Lung microvascular endothelial cell (primary cell): ENCODE measurements at places on chromosomes 2 and 18.

DNA sequence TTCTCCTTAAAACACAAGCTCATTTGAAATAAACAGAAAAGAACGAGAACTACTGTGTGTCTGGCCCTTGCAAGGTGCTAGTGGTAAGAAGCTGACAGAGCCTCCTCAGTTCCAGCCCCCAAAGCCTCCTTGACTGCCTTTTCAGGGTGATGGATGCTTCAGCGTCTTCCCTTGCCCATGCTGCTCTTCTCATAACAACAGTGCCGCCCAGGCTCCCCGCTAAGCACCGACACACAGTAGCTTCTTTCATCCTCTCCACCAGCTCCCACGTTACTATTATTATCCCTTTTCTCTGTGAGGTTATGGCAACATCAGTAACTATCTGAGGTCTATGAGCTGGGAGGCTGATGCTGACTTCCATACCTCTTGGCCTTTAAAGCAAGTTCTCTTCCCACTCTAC, 418.6 kb downstream of the TSN start:
- DNase-seq, result no peak

DNA sequence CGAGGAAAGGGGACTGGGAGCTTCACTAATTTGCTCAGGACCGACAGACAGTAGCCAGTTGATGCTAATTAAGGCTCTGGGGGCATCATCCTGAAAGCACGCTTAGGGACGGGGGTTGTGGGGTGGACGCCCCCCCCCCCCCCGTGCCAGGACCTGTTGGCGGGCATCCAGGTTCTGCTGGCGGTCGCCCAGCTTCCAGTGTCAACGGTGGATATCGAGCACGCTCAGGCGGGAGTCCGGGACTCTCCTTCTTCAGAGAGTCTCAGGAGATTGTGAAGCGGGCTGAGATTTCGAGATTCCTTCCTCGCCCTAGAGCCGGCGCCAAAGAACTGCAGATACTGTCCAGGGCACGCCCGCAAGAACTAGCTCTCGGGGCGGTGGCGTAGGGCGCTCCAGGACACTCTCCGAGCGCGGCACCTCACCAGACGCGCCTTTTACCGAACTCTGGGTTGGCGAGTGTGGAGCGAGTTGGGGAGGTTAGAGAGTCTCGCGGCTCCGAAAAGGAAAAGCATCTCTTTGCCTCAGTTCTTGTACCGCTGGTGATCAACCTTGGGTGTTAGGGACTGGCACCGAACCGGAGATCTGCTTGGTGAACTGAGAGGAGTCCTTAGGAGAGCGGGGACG, 5.6 kb downstream of the RAX start:
- no peak for DNase-seq

DNA sequence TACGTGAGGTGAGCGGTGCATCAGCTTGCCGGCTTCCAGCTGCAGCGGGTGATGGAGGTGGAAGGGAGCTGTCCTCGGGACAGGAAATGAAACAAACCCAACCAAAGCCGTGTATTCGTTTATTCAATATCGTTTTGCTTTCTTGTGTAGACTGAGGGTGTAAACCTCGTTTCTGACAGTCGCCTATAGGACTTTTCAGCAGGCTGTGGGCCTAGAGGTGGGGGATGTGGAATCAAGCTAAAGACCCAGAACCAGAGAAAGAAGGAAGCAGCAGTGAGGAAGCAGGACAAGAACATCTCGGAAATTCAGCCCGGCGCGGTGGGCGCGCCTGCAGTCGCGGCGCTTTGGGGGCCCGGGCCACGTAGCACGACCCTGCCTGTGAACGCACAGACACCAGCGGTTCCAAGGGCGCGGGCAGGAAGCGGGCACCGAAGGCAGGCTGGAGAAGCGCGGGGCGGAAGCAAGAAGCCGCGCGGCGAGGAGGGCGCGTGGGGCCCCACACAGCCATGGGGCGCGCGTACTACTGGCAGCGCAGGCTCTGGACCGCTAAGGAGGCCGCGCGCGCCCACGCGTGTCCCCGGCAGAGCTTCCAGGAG, 755 bp upstream of the ATP9B start:
- peak; percentile 27 for DNase-seq

GRCh38 chr2:109721626-109722025, 72.5 kb upstream of the RGPD5 start:
- no peak for DNase-seq

DNA sequence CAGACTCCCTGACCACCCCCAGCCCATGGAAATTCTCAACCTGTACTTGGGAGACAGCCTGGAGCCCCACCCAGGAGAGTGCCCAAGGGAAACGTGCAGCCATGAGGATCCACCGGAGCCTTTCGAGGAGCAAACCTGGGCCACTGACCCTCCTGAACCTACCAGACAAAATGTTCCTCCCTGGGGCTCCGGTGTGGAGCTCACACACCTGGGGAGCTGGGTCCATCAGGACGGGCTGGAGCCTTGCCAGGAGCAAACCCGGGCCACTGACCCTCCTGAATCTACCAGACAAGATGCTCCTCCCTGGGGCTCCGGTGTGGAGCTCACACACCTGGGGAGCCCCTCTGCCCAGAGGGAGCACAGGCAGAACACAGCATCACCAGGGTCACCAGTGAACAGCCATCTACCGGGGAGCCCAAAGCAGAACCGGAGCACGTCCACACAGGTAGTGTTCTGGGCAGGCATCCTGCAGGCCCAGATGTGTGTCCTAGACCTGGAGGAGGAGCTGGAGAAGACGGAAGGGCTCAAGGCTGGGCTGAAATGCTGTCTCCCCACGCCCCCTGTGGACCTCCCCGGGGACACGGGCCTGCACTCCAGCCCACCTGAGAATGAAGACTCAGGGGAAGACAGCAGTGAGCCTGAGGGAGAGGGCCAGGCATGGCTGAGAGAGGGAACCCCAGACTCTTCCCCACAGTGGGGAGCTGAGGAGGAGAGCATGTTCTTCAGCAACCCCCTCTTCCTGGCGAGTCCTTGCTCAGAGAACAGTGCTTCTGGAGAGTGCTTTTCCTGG, 8.9 kb downstream of the PSD4 start:
- no peak for DNase-seq

DNA sequence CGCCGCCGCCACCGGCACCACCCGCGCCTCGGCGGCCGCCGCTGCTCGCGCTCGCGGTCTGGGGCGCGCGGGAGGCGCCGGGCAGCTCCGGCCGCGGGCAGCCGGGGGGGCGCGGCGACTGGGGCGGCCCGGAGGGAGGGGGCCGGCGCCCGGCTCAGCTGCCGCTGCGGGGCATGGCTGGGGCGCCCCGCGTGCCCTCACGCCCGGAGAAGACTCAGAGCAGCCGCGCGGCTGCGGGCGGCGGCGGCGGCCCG, 295 bp downstream of the GAREM1 start:
- DNase-seq, result no peak

GRCh38 chr2:208083807-208084206, 40.5 kb downstream of the CRYGD start:
- DNase-seq, result no peak

GRCh38 chr2:189113963-189114362, 65.6 kb downstream of the COL5A2 start:
- DNase-seq, result no peak

DNA sequence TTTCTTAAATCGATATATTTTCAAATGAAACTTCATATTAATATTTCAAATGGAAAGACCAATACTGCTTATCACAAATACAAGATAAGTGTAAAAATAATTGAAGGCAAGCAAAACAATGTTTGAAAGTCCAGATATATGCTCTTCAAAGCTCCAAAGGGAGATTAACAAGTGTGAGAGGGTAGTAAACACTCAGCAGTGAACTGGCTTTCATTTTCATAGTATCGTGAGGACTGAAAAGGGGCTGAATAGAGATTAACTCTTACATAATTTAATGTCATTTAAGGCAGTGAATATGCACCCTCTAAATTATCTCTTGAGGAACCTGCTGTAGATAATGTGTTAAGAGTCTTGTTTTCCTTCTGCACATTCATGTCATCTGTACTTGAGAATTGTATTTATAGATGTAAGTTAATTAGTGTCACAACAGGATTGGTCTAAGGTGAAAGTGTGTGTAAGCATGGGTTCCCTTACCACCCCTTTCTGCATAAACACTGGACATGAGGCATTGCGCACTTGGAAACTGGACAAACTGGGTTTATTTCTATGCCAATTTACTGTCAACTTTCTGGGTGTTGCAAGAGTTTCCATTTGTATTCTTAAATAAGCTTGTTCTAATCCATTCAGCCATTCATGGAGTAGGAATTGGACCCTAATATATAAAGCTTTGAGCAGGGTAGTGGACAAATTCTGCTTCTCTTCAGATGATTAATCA, 76.7 kb upstream of the SESTD1 start:
- no peak for DNase-seq

DNA sequence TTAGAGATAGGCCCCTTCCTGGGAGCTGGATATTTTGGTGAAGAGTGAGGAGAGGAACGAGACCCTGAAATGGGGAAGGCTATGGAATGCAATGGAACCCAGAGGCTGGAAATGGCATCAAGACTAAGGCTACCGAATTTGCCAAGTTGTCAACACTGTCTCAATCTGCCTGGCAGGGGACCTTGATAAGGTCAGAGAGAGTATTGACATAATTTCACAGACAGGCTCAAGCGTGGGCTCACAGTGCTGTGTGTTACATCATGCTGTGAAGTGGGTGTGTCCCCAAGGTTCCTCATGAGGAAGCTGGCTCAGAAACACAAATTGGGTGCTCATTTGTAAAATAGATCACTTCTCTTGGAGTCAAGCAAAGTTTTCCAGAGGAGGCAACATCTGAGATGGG, 51.8 kb upstream of the CYRIA start:
- DNase-seq, result no peak

DNA sequence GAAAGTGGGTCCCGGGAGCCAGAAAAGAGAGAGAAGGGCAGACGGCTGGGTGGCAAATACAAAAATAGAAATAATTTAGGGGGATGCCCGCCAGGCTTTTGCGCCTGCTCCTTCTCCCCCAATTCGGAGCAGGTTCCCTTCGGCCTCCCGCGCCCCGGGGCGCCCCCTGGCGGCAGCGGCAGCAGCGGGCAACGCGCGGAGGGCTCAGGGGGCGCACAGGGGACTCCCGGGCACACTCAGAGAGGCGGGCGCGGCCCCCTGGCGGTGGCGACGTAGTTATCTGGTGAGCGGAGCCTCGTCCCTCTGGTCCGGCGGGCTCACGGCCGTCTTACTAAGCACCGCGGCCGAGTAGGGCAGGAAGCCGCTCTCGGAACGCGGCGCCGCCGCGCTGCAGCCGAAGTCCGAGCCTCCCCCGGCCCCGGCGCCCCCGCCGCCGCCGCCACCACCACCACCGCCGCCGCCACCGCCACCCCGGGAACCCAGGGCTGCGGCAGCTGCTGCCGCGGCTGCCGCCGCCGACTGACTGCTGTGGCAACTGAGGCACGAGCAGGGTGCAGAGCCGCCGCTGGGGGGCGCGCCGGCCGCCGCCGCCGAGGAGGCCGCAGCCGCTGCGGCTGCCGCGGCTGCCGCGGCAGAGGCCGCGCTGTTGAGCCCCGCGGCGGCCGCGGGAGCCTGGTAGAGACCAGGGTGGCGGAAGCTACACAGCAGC, 3.8 kb downstream of the EVX2 start:
- peak; percentile 60 for DNase-seq
